SHP77 treated with DMSO at 0.1 percent for 48 hours (cell line): ENCODE measurements at places on chromosomes 5 and 9.

DNA sequence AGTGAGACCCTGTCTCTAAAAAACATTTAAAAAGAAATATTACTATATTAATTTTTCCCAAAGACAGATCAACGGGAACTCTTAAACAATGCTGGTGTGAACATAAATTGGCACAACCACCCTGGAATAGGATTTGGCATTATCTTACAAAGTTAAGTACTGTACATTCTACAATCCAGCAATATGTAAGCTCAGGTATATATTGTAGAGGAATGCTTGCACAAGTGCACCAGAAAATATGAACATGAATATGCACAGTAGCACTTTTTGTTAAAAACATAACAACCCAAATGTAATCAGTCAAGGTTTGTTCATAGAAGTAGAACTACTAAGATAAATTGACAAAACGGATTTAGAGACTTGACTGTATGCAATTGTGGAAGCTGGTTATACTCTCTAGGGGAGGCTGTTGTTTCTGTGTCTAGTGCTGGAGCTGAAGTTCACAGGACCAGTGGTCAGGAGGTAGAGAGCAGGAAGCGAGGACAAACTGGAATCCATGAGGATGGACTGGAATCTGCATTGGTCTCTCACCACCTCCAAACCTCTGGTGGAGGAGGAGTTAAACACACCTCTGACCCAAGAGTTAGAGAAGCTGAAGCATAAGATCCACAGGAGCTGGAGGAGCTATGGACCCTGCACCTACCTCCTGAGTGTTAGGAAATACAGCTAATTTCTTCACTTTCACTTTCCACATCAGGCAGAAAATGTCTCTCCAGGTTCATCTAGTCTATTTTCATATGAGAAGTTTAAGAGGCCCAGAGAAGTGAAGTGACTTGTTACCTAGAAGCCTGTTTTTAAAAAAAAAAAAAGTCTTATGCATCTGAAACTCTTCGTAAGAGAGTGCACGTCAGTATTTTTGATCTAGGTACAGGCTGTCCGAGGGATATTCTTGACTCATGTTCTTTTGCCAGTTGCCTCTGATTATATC, 20.3 kb upstream of the RIC1 start:
- DNase-seq, result no peak

DNA sequence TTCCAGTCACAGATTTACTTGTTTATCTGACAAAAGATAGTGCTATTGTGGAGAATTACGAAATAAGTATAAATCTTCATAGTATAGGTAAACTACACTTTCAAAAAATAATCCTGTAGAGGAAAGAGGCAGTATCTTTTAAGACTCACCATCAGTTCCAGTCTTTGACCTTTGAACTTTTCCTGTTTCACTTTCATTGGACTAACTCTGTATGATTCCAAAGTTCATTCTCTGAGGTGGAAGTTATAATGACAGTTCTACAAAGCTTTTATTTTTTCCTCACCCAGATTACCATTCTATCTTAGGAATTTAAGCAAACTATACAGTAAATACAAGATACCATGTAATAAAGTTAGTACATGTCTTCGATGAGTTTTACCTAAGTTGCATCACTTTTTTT, 901.3 kb upstream of the SEMA6A start:
- no peak for DNase-seq

GRCh38 chr9:76567086-76567485, 108.1 kb downstream of the GCNT1 start:
- DNase-seq, result no peak

GRCh38 chr9:135289081-135289491, 190.5 kb upstream of the PPP1R26 start:
- DNase-seq, result no peak

GRCh38 chr9:128001779-128002298, 21.1 kb upstream of the EEIG1 start:
- DNase-seq, result no peak

- no peak for DNase-seq
Observed at GRCh38 chr9:87467187-87467586, 30.5 kb upstream of the DAPK1 start.

GRCh38 chr9:79637177-79637925, 65.6 kb downstream of the TLE4 start:
- DNase-seq, result no peak

- DNase-seq, result no peak
Observed at GRCh38 chr5:126846744-126847455, 70.0 kb downstream of the LMNB1 start.

DNA sequence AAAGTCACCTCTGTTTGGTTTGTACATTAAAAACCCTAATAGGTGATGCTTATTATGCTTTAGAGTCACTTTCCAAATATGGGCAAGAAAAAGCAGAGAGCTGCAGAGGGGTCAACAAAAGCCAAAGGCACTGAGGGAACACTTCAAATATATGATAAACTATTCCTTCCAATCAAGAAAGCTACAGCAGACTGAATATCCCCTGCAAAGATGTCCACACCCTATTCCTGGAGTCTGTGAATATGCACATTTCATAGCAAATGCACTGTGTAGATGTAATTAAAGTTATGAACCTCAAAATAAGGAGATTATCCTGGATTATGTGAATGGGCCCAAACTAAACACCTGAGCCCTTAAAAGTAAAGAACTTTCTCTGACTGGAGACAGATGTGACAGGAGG, 74.3 kb downstream of the ABCA1 start:
- no peak for DNase-seq
